ENCODE measurements at places on chromosomes 1 and 21.

- no peak for DNase-seq
Measured at GRCh38 chr21:41803316-41803715, 36.5 kb upstream of the RIPK4 start.

- DNase-seq = no peak
Measured at GRCh38 chr1:200982071-200982945, 41.2 kb downstream of the KIF21B start.

DNA sequence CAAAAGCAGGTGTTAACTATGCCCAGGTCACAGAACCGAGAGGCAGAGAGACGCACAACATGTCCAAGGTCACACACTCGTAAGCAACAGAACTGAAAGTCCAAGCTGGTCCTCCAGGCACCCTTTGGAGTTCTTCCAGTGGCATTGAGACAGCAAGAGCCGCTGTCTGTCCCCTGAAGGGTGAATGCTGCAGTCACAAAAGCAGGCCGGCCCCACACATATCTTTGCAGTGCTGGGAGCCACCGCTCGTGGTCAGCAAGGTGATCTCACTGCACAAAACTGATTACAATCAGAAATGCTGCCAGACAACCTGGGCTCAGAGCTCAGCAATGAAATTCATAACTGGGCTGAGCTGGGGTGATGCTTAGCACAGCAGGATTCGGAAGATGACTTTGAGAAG, 47.4 kb upstream of the RAB4A start:
- DNase-seq = no peak

- no peak for DNase-seq
Measured at GRCh38 chr1:24575905-24576587, 20.2 kb downstream of the NCMAP start.

DNA sequence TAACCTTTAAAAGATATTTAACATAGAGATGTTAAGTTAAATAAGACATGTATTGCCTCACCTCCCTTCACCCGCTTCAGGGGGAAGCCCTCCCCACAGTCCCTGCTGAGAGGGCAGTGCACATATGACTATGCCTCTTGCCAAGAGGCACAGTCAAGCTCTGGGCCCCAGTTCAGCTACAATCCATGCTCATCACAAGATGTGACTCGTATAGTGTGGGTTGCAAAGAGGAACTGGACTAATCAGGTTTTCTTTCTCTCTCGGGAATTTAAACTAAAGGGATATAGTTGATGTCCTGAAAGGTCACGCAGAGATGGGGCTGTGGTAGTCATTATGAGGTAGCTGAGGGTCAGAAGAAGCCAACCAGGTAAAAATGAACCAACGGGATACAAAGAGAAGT, 35.6 kb downstream of the LYST start:
- no peak for DNase-seq

DNA sequence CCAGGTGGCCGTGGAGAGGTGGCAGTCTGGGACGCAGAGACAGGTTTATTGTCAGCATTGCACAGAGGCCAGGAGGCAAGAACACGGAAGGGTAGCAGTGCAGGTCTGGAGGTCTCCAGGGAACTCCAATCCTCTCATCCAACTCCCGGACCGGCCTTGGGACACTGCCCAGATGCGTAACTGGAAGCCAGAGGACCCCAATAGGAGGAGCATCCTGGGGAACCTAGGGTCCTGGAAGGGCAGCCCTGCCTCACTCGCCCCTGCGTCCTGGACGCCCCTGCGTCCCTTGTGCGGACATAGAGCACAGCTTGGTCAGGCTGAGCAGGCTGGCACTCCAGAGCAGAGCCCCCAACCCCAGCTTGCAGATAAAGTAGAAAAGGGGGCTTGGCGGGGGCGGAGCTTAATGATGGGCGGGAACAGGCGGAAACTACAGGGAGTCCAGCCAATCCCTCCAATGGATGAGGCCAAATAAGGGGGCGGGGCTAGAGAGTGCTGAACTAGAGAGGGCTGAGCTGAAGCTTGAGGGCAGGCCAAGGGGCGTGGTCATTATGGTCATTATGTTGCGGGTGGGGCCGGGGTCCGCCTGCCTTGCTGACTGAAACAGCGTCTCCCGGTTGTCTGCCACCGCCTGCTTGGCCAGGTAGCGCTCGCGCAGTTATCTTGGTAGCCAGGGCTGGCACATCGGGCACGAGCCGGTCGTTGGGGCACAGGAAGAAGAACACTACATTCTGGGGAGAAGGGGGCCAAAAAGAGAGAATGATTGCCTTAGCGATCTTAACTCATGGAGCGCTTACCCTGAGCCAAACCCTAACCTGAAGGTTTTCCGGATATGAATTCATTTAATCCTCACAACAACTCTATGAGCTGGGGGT, 3.7 kb upstream of the ARHGEF19 start:
- no peak for DNase-seq

DNA sequence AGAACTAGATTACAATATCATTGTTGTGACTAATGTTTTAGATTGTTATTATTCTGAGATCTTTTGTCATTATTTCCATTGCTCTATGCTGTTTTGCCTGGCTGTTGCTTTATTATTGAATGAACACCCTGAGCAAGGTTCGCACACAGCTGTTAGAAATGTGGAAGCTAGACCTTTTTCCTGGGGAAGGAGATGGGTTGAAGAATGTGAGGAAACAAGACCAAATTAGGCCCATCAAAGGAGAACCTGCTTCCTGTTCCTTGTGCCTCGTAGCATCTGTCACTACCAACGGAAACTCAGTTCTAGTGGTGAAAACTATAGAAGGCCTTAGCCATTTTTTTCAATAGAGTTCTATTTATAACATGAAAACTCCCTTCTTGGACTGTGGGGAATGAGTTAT, 68.7 kb downstream of the RGL1 start:
- DNase-seq = no peak

Data from NCI-H1694 treated with DMSO at 0.1 percent for 48 hours (cell line).